ENCODE measurements at places on chromosomes 13 and 19.

DNA sequence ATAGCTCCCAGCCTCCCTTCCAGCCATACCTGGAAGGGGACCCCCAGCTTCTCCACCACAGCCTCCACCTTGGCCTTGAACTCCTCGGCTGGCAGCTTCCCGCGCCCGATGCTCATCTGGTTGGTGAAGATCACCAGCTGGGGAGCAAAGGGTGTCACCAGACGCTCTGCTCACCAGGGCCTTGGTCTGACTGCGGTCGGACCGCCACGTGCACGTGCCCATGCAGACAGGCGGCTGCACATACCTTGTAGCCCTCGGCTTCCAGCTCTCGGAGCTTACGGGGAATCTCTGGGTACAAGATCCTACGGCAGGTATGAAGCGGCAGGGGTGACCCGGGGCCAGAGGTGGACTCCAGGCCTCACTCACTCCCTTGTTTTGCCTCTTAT is 3.4 kb downstream of the PNKP start:
- no peak overlapping the region for H3K27ac ChIP-seq
- no peak overlapping the region for H3K4me3 ChIP-seq
- peaks cover 31% of the 10 kb centered on the region for H3K4me1 ChIP-seq
- peaks cover 25% of the 10 kb centered on the region for H3K36me3 ChIP-seq
- DNase-seq: no peak

DNA sequence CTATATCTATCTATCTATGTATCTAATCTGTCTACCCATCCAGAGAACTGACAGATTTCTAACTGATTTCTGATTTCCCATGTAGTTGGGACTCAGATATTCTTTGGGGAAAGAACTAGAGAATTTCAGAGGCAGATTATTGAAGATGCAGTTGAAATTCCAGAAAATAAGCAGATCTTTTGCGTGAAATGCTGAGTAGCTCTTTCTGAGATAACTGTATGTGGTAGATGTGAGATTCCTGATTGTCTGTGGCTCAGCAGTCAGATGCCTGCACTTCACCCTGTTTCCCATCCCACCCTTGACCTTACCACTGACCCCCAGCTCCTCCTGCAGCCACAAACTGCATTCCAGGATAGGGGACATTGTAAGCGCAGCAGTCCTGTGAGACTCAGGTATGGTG is 61.5 kb downstream of the DGKH start:
- DNase-seq: no peak
- H3K4me1 ChIP-seq: peaks cover 13% of the 10 kb centered on the region
- H3K27ac ChIP-seq: no peak overlapping the region
- no peak overlapping the region for H3K4me3 ChIP-seq

- H3K36me3 ChIP-seq: peaks cover 60% of the 10 kb centered on the region
- no peak for DNase-seq
- H3K4me3 ChIP-seq: no peak overlapping the region
- peaks cover 20% of the 10 kb centered on the region for H3K4me1 ChIP-seq
- no peaks in the 10 kb centered on the region for H3K27me3 ChIP-seq
- peak overlapping the region; percentile 78 for H3K27ac ChIP-seq
Observed at GRCh38 chr13:52414963-52415362, 9.0 kb upstream of the THSD1 start.

GRCh38 chr13:30457306-30457891 is 8.3 kb downstream of the HMGB1 start:
- H3K4me1 ChIP-seq: peaks cover 5% of the 10 kb centered on the region
- no peak overlapping the region for H3K27ac ChIP-seq
- no peak overlapping the region for H3K4me3 ChIP-seq
- no peaks in the 10 kb centered on the region for H3K27me3 ChIP-seq

DNA sequence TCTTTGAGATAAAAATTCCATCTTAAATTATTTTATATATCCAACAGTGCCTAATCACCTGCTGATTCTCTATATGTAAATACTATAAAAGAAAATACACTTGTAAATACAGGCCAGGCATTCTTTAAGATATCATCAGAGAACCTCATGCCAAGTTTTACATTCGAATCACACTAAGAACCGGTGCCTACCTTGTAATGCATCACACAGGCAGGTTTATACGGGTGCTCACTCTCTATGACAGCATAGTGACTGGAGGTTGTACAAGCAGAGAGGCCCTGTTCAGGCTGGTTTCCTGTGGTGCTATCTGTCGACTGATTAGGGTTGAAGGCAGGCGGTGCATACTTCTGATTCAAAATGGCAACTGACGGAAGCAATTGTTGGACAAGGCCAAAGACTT is 141.3 kb upstream of the FBXL3 start:
- no peak for DNase-seq
- H3K27ac ChIP-seq: no peak overlapping the region
- H3K27me3 ChIP-seq: no peaks in the 10 kb centered on the region
- H3K4me3 ChIP-seq: no peak overlapping the region

DNA sequence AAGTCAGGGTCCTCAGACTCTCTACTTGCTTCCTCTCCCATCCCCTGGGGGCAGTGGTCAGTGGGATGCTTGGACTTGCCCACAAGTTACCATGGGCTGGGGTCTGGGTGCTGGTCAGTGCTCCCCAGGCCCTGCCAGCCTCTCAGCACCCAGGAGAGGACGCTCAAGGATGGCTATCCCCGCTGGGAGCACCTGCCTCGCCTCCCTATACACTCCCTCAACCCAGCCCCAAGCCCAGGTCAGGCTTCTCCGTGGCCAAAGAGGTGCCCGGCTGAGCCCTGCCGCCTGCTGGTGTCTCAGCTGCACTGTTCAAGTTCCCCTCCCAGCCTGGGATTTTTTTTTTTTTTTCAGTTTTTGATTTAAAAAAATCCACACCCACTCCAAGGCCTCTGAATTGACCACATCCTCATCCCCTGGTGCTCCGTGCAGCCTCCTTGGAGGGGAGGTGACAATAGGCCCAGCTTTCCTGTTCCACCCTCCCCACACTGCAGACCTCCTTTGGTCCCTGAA is 10.8 kb downstream of the F2RL3 start:
- DNase-seq: peak; percentile 53
- H3K4me3 ChIP-seq: no peak overlapping the region
- H3K36me3 ChIP-seq: no peaks in the 10 kb centered on the region
- H3K27me3 ChIP-seq: 0 out of 2 replicates have a peak, but pooled peaks cover 12% of the 10 kb centered on the region

- DNase-seq: no peak
- H3K4me1 ChIP-seq: peaks cover 1% of the 10 kb centered on the region
- H3K27ac ChIP-seq: no peak overlapping the region
- H3K4me3 ChIP-seq: no peak overlapping the region
Observed at GRCh38 chr13:114031631-114032030, 57.8 kb upstream of the C13orf46 start.

- H3K4me1 ChIP-seq: peaks cover 41% of the 10 kb centered on the region
- no peaks in the 10 kb centered on the region for H3K36me3 ChIP-seq
- H3K27ac ChIP-seq: peak overlapping the region; percentile 68
- no peaks in the 10 kb centered on the region for H3K27me3 ChIP-seq
- H3K4me3 ChIP-seq: no peak overlapping the region
- no peak for DNase-seq
Observed at GRCh38 chr19:46866407-46867136, 5.8 kb downstream of the ARHGAP35 start.

DNA sequence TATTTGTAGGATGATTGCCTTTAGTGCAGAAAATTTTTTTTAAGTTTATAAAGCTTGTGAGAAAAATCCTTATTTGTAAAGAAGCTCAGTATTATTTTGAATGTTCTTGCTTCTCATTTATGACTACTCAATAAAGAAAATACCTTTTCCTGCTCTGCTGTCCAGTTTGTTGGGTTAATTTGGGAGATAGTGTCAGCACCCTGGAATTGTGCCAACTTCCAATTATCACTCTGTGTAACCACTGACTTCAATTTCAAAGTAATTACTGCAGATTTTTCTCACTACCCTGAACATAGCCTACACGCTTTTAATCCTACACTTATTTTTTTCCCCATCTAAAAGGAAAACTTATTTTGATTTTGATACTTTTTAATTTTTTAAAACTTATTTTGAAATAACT is 93.1 kb downstream of the GGACT start:
- no peak overlapping the region for H3K27ac ChIP-seq
- DNase-seq: no peak

DNA sequence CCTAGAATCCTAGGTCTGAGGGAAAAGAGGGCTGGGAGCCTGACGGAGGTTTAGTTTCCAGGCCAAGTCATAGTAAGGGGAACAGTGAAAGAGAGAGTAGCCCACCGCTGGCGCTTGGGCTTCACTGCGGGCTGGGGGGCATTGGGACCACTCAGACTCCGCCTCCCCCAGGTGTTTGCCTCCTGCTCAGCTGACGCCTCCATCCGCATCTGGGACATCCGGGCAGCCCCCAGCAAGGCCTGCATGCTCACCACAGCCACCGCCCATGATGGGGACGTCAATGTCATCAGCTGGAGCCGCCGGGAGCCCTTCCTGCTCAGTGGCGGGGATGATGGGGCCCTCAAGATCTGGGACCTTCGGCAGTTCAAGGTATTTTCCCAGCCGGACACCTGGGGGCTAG is 4.5 kb upstream of the KCNJ14 start:
- peaks cover 5% of the 10 kb centered on the region for H3K4me1 ChIP-seq
- no peak overlapping the region for H3K4me3 ChIP-seq
- peaks cover 40% of the 10 kb centered on the region for H3K36me3 ChIP-seq
- DNase-seq: peak; percentile 21
- H3K27me3 ChIP-seq: no peaks in the 10 kb centered on the region

DNA sequence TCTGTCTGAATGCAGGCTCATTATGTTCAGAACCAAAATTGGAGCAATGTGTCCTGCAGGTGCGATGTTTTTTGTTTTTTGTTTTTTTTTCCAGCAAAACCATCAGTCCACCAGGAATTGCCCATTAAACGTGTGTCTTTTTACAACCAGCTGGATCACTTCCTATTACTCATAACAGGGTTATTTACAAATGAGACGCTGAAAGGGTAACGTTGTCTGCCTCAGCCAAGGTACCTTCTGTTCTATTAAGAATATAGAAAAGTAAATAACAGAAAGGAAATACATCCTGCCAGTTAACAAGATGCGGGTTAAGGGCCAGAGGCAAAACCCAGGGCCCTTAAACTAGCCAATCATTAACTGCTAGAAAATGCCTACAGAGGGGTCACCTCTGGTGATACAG is 590.4 kb downstream of the TBC1D4 start:
- no peaks in the 10 kb centered on the region for H3K36me3 ChIP-seq
- no peak for DNase-seq
- no peaks in the 10 kb centered on the region for H3K4me1 ChIP-seq
- H3K4me3 ChIP-seq: no peak overlapping the region

GRCh38 chr13:73000027-73000674 is 58.7 kb upstream of the KLF5 start:
- H3K36me3 ChIP-seq: peaks cover 26% of the 10 kb centered on the region
- H3K4me3 ChIP-seq: no peak overlapping the region
- H3K27ac ChIP-seq: no peak overlapping the region
- no peaks in the 10 kb centered on the region for H3K27me3 ChIP-seq
- H3K4me1 ChIP-seq: peaks cover 8% of the 10 kb centered on the region

- H3K4me3 ChIP-seq: peak overlapping the region; percentile 51
- no peak for DNase-seq
- H3K36me3 ChIP-seq: no peaks in the 10 kb centered on the region
- H3K4me1 ChIP-seq: peaks cover 11% of the 10 kb centered on the region
- no peak overlapping the region for H3K27ac ChIP-seq
- H3K27me3 ChIP-seq: no peaks in the 10 kb centered on the region
Observed at GRCh38 chr19:56670961-56671612, 470 bp downstream of the ZNF835 start.

DNA sequence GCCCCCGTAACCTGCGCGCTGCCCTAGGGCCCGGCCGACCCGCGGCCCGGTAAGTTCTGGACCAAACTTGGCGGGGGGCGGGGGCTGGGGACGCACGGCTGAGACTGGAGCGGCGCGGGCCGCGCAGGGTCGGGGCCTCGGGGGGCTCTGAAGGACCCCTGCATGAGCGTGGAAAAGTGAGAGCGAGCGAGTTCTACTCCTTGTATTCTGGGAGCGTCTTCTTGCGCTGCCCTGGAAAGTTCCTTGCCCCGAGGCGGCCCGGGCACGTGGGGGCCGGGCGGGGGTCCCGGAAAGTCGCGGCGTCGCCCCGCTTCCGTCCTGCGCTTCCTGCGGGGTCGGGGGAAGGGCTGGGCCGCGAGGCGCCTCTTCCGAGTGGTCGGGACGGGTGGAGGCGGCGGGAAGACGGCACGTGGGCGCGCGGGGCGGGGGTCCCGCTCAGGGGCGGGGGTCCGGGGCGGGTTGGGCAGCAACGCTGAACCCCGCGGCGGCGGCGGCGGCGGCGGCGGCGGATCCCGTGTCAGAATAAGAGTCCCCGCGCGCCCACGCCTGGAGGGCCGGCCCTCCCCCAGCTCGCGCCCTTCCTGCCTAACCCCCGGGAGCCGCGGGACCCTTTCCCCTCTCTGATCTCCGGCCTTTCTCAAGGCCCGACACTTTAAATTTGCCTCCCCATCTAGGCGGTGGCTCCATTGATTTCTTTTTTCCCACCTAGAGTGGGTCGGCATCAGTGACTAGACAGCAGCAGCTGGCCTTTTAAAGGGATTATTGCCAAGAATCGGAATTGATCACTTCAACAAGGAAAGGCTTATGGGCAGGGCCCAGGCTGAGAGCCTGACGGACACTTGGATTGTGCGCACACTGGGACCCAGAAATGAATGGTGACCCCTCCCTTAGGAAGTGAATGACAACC is 749 bp downstream of the GATAD2A start:
- no peaks in the 10 kb centered on the region for H3K27me3 ChIP-seq
- peak; percentile 80 for DNase-seq
- H3K27ac ChIP-seq: peak overlapping the region; percentile 70
- H3K36me3 ChIP-seq: no peaks in the 10 kb centered on the region
- peak overlapping the region; percentile 86 for H3K4me3 ChIP-seq

GRCh38 chr13:113631341-113632095 is 26.5 kb downstream of the ATP4B start:
- peaks cover 11% of the 10 kb centered on the region for H3K36me3 ChIP-seq
- no peak overlapping the region for H3K27ac ChIP-seq
- H3K27me3 ChIP-seq: no peaks in the 10 kb centered on the region
- DNase-seq: no peak

- H3K4me1 ChIP-seq: peaks cover 6% of the 10 kb centered on the region
- DNase-seq: no peak
- no peak overlapping the region for H3K4me3 ChIP-seq
Observed at GRCh38 chr13:20465218-20465879, 60.3 kb downstream of the CRYL1 start.

DNA sequence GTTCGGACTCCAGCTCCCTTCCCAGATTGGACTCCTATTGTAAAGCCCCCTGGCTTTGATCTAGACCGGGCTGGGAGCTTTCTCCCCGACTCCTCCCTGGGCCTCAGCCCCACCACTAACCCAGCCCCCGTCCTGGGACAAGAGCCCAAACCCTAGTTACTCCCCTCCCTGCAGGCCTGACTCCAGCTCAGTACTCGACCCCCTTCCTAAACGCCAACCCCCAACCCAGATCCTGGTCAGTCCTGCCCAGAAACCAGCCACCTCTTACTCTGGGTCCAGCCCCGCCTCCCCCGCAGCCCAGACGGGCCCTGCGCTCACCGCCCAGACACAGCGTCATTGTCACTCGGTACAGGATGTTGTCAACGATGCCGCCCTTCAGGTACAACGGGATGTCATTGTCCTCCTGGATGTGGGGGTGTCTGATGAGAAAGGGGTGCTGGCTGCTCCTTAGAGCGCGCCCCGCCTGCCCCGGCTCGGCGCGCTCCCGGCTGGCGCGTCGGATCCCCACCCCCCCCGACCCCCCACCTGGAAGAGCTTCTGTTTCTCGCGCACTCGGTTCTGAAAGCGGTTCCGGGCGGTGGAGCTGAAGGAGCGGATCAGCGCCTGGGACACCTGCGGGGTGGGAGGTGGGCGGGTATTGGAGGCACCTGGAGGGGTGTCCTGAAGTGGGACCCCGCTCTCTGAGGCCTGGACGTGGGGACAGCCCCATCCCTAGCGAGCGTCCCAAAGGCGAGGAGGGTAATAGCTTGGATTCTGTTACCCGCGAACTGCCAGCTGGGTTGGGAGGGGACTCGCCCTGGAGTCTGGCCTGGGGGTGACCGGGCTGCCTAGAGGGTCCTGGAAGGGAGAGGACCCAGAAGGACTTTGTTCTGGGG is 866 bp downstream of the COX7A1 start:
- H3K4me3 ChIP-seq: no peak overlapping the region
- H3K27me3 ChIP-seq: no peaks in the 10 kb centered on the region
- H3K36me3 ChIP-seq: peaks cover 23% of the 10 kb centered on the region
- no peaks in the 10 kb centered on the region for H3K4me1 ChIP-seq
- no peak for DNase-seq
- no peak overlapping the region for H3K27ac ChIP-seq
